CD8-positive, alpha-beta T cell (primary cell): ENCODE measurements at places on chromosomes 6 and 20. TPM values are rescaled to one million over a fixed set of nuclear protein-coding genes. Genes with fewer than 3 reads are reported as not detected.

DNA sequence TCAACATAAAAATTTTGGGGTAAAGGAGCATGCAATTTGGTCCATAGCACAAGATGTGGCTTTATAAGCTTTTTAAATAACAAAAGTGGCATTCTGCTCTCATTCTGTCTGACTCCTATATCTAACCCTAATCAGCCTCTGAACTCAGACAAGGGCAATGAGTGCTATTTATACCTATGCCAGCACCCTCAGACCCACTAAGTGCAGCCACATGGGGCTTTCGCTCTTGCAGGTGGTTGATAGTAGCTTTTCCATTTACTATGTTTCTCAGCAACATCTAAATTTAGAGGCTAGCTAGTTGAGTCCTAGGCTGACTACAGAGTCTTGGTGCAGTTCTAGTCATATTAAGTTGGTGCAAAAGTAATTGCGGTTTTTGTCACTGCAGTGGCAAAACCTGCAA is 217.1 kb upstream of the THBS2 start:
- DNase-seq = no peak

GRCh38 chr6:145112711-145113148 is 622.6 kb downstream of the EPM2A start:
- DNase-seq = no peak

DNA sequence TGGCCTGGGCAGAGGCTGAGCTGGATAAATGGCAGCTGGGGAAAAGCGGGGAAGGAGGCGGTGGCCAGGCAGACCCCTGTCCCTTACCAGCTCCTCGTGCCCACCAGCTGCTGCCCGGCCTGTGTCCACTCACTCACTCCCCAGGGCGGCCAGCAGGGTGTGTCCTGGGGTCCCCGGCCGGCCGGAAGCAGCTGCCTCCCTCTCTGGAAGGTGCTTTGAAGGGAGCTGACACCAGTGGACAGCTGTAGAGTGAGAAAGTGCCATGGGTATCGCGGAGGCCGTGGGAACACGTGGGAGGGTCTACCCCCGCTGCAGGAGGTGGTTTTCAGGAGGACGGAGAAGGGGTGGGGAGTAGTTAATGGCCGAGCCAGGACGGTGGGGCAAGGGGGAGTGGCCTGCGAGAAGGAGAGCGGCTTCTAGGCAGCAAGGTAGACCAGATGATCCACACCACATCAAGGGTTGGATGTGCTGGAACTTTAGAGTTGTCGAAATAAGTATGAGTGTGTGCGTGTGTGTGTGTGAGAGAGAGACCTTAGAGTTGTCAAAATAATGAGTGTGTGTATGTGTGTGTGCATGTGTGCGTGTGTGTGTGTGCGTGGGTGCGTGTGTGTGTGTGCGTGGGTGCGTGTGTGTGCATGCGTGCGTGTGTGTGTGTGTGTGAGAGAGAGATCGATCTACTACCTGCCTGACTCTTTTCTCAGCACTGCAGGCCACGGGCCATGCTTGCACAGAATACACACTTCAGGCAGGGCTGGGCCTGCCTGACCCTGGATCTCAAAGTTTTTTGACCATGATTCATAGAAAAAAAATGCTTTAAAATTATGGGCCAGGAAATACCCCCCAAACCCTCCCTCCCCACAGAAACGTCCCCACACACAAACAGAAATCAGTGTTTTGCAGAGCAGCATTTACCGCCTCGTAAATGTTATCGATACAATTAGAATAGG is 43.9 kb downstream of the CDH4 start:
- DNase-seq = no peak

The BNIP5 gene
- not detected for total RNA-seq

The TGIF2 gene
- 51.1 TPM for total RNA-seq

The RIPK1 gene
- total RNA-seq = 18.6 TPM

The PTK6 gene
- total RNA-seq = 0.11 TPM
